NCI-H2081 treated with DMSO at 0.1 percent for 48 hours (cell line): ENCODE measurements at places on chromosomes 4 and X.

DNA sequence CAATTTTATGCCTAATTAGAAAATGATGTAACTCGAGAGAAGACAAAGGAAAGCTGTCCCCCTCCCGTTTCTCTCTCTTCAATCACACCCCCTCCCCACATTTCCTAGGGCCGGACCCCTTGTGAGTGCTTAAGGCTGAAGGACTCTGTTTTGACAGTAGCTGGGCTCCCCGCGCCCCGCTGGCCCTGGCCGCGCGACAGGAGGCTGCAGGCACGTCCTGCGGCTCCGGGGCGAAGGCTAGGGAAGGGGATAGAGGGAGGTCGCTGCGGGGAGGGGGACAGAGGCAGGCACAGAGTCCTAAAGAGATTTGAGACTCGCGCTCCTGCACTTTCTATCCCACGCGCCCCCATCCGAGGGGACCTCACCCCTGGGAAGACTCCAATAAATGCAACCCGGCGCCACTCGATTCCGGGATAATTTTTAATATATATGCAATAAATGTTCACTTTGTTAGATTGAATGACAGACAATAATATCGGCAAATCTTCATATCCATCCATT is 56.2 kb upstream of the TMEM33 start:
- no peak for DNase-seq

DNA sequence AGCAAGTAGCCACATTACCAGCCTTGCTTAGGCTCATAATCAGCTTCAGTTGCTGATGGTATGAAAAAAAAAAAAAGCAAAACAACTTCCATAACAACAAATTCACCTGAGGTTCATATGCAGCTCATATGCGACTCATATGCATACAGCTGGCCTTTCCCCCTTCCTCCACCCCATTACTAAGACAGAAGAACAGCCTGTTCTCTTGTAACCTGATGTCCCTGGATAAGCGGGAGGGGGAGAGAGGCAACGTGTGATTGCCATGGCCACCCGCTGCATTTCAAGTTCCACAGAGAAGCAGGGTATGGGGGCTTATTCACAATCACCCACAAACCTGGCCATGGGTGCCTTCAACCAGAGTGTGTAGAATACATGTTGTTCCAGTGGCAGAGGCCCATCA is 95.1 kb upstream of the DGKK start:
- no peak for DNase-seq

GRCh38 chr4:76930685-76931084 is 18.9 kb upstream of the SEPTIN11 start:
- DNase-seq: no peak

DNA sequence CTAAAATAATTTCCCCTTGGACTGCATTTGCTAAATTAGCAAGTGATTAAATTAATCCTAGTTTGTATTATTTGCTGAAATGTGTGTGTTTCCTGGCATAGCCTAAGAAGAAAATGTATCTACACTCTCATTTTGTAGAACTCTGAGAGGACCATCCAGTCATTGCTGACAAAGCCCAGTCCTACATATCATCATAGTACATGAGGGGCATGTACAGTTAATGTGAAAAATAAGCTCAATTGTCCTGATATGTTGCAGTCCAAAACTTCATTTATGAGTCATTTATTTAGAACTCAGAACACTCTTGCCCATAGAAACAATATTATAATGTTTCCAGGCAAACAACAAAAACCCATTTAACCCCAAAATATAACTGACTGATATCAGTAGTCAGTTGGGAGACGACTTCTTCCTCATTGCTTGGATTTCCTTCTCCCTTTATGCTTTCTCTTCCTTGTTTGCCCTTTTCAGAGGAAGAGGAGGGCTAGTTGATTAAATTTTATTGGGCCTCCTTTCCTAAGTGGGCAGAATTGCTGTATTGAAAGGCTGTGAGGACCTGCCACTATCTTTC is 26.9 kb upstream of the BBS12 start:
- DNase-seq: no peak

DNA sequence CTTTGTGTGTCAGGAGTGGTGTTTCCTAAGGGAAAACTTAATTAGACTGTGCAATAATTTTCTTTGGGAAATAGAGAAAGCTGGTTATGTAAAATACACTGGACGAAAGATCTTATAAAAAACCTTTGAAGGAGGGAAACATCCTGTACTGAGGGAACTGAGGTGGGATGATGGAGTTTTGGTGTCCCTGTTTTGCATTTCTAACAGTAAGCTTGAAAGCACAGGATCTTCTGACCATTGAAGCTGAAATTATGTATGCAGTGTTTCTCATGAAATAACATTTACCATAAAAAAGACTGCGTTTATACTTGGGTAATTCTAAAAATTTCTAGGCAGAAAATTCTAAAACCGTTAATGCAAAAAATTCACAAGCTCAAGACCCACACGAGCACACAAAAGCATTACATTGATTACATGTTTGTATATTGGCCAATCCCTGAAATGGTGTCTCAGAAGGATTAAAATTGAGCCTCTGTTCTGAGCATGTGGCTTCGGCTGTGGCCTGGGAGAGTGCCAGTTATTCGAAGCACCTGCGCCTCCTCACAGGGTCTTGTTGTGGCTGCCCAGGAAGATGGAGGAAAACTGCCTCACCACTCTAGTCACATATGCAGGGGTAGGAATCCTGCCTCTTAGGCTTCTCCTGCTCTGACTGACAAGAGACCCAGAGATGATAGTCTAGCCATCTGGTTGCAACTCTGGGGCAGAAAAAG is 49.5 kb downstream of the JADE3 start:
- DNase-seq: no peak

GRCh38 chr4:65696436-65696835 is 26.1 kb upstream of the EPHA5 start:
- DNase-seq: no peak

- DNase-seq: no peak
These were observed 167.0 kb downstream of the TBCK start for GRCh38 chr4:106149026-106149425.

- DNase-seq: no peak
These were observed 71.2 kb downstream of the TRPC5 start for GRCh38 chrX:112011376-112011775.

DNA sequence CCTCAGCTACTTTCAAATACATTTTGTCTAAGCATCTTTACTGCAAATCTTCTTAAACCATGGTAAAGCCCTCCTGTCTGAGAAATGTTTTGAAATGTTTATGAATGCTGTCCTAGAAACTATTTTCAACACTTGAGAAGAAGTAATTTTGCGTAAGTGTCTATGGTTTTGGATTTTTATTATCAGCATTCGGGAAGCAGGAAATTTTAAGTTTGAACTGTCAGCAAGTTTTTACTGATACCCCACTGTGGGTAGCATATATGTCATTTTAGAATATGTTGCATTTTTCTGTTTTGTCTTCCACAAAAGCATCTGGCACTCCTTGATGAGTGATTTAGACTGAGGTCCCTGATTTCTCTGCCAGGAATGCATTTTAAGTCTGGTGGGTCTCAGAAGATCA is 302.4 kb upstream of the GIMD1 start:
- no peak for DNase-seq

- DNase-seq: no peak
These were observed 548.1 kb downstream of the PPP4R3C start for GRCh38 chrX:26915064-26915463.
